Vagina (tissue), 2 donors: ENCODE measurements at places on chromosomes 1 and 21.

- no peak for DNase-seq
Observed at GRCh38 chr1:90717356-90717664, 208 bp upstream of the BARHL2 start.

- DNase-seq, result no peak
Observed at GRCh38 chr1:68814067-68814466, 317.2 kb upstream of the DEPDC1 start.

DNA sequence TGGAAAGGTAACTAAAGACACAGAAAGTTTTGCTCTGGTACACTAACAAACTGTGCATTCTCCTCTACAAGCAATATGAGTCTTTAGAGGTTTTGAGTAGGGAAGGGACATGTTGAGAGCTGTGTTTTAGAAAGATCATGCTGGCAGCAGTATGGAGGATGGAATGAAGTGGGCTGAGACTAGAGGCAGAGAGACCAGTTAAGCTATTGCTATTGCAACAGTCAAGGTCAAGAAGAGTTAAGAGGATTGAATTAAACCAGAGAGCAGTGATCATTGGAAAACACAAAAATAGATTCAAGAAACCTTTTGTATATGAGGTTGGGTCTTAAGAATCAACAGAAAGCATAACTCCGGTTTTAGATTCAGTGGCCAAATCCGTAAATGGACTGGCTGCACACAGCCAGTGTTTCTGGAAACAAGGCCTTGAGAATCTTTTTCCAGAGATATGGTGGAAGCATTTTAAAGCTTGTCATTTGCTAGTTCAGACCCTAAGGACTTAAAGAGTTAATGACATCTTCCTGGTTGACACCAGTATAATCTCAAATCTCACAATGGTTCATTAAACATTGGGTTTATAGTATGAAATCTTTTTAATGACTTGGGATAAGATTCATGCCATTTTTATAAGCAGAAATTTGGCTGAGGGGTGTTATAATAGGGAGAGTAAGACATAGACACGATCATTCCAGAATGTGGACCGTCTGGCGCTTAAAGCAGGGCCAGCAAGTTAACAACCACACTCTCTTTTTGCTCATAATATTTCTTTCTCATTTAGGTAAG is 177.9 kb downstream of the NR5A2 start:
- no peak for DNase-seq

- no peak for DNase-seq
Observed at GRCh38 chr1:156510709-156511108, 10.1 kb upstream of the MEF2D start.

GRCh38 chr1:27528818-27529703 is 39.1 kb upstream of the WASF2 start:
- no peak for DNase-seq

DNA sequence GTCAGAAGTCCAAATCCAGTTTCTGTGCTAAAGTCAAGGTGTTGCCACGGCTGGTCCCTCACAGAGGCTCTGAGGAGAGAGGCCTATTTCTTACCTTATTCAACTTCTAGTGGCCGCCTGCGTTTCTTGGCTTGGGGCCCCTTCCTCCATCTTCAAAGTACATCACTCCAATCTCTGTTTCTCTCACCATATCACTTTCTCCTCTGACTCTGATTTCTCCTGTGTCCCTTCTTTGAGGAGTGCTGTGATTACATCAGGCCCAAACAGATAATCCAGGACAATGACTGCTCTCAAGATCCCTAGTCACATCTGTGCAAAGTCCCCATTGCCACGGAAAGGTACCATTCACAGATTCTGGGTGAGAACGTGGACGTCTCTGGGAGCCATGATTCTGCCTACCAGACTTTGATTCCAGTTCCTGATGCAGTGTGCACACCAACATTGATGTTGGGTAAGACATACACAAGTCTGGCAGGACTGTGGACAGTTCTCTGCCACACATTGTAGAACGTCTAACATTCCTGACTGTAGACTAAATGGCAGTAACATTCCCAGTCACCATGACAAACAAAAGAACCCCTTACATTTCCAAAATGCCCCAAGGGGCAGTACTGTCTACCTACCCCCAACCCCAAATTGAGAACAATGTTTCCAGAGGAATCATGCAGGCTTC is 43.0 kb upstream of the ITPKB start:
- no peak for DNase-seq

DNA sequence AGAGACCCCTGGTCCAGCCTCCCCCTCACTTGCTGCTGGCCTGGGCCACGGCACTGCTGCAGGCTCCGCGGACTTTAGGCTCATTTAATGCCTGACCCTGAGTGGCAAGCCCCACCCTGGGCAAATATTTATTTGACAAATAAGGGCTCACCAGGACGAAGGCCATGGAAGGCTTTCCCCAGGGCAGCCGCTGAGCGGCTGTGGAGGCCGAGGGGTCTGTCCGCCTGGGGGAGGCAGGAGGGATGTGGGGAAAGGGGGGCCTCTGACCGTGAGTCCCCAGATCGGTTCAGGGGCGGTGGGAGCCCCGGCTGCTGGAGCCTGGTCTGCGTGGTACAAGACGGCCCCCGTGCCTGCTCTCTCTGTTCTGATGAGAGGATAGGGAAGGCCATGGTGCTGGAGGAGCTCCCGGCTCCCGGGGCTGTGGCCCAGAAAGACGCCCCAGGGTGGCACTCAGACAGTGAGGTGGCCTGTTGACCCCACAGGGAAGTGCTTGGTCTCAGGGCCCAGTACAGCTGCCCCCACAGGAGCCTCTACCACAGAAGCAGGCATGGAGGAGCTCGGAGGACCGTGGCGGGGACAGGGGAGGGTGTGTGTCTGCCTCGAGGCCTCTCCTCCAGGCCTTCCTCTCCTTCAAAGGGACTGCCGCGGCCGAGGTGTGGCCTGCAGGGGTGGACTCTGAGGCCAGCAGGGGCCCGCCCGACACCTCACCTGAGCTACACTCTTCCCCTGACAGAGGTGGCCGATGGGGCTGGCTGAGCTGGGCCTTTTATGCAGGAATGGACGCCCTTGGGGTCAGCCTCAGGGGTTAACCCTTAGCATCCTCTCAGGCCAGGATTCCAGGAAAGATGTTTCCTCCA is 9.1 kb upstream of the C1orf159 start:
- no peak for DNase-seq

DNA sequence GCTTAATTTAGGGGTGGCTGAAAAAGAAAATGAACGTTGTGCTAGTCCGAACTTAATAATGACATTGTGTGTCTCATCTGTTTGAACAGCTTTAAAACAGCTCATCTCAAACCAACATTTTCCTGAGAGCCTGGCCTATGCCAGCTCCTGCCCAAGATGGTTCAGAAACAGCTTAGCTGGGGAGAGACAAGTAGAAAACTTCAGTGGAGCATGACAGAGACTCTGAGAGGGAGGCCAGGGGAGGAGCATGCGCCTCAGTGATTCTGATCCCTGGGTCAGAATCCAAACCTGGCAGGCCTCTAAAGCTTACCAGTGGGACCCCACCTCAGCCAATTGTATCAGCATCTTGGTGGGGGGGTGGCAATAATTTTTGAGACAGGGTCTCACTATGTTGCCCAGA is 99.3 kb downstream of the TAS1R2 start:
- no peak for DNase-seq

DNA sequence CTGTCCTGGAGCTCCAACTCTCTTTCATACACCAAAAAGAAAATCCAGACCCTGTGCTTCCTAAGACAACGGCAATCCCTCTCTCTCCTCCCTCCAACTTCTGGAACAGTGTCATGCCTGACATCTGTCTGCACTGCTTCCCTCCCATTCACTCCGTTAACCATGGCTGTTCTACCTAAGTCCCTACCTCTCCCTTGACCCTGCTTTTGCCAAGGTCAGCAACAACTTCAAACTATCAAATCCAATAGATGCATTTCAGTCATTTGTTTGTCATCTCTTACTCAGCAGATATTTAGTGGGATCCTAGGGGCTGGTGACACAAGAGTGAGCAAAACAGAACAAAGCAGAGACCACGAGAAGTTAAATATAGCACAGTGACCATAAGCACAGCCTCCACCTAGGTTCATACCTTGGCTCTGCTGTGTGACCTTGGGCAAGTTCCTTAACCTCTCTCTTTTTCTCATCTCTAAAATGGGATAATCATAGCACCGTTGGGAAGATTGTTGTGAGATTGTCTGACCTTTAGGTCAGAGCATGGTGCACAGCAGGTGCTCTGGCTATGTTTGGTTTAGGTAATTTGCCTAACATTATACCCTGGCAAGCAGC is 88.9 kb downstream of the TMEM53 start:
- DNase-seq, result no peak

DNA sequence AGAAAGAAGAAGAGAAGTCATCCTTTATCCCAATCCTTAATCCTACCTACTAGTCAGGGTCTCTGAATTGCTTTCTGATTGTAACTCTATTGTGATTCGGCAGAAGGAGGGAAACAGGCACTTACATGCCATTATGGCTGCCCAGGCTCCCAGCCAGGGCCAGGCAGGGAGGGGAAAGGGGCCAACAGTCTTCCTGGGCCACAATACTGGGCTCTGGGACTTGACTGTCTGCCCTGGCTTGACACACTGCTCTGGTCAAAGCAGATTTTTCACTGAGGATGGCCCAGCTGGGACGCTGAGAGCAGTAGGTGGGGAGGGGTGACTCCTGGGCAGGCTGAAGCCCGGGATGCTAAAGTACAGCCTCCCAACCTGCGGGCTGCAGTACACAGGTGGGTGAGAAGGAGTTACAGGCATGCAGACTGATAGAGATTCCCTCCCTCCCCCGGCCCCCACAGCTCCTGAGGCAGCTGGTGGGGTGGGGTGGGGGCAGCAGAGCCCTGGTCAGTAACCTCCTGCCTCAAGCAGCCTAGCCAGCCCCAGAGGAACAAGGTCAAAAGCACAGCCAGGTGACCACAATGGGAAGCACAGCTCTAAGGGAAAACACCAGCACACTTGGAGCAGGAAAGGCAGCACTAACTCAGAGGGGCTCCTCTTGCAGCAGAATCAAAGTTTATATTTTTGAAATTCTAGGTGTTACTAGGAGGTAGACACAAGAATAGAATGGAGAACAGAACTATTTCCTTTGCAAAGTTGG is 25.3 kb downstream of the KCND3 start:
- DNase-seq, result no peak

GRCh38 chr1:243459059-243459458 is 203.2 kb downstream of the SDCCAG8 start:
- no peak for DNase-seq

- DNase-seq, result no peak
Observed at GRCh38 chr1:240399381-240399780, 212.6 kb downstream of the GREM2 start.

- DNase-seq, result no peak
Observed at GRCh38 chr1:100528871-100529270, 9.1 kb upstream of the GPR88 start.
